ENCODE measurements at places on chromosomes 5 and 9. TPM values are rescaled to one million over a fixed set of nuclear protein-coding genes. Genes with fewer than 3 reads are reported as not detected.

Gene CCDC183
- total RNA-seq = 0.26 TPM

- DNase-seq = peak; percentile 56
- no peaks in the 10 kb centered on the region for H3K27me3 ChIP-seq
- H3K4me1 ChIP-seq = peaks cover 20% of the 10 kb centered on the region
- H3K36me3 ChIP-seq = peaks cover 44% of the 10 kb centered on the region
- peak overlapping the region; percentile 74 for H3K4me3 ChIP-seq
Measured at GRCh38 chr5:177133853-177134696, 502 bp downstream of the NSD1 start.

DNA sequence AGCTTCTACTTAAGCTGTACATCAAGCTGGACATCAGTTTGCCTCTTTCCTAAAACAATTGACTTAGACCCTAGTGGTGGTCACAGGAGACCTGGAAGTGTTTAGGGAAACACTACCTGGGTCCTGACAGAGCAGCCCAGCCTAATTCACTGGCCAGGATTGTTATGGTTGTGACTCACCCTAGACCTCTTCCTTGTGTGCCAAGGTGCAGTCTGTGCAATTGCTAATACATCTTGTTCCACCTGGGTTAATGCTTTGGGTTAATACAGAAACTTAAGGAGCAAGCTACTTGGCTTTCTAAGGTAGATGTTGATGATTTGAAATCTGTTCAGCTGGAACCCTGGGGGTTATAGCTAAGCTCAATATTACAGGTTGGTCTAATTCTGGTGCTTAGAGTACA is 48.7 kb upstream of the SLC46A2 start:
- no peaks in the 10 kb centered on the region for H3K4me1 ChIP-seq
- H3K27ac ChIP-seq = no peak overlapping the region
- DNase-seq = peak; percentile 46
- peaks cover 19% of the 10 kb centered on the region for H3K27me3 ChIP-seq
- H3K36me3 ChIP-seq = no peaks in the 10 kb centered on the region

DNA sequence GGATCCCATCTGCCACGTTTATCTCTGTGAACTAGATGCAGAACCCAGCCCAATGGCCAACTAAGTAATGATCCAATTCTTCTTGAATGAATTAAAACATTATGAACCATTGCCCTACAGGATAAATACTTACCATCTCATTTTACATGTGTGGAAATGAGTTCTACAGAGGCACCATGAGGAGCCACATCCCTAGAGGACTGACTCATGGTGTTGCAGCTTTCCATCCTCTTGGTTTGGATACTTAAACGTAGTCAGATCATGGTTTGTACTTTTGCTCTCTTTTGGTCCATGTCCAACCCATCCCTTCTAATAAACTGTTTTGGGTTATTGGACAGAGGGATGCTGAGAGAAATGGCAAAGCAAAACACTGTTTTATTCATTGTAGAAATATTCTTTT is 484.8 kb downstream of the EBF1 start:
- H3K27ac ChIP-seq = no peak overlapping the region
- DNase-seq = no peak
- H3K4me1 ChIP-seq = no peaks in the 10 kb centered on the region
- H3K36me3 ChIP-seq = no peaks in the 10 kb centered on the region
- H3K27me3 ChIP-seq = no peaks in the 10 kb centered on the region

GRCh38 chr5:175712313-175712680 is 54.4 kb downstream of the HRH2 start:
- peaks cover 5% of the 10 kb centered on the region for H3K36me3 ChIP-seq
- peaks cover 95% of the 10 kb centered on the region for H3K27me3 ChIP-seq
- H3K27ac ChIP-seq = no peak overlapping the region
- no peak overlapping the region for H3K4me3 ChIP-seq
- DNase-seq = no peak
